Stimulated activated CD4-positive, alpha-beta T cell treated with anti-CD3 and anti-CD28 coated beads, Interleukin-12 subunit alpha, Interleukin-12 subunit beta, amount 100 ng/mL, for 24 hours (primary cell): ENCODE measurements at places on chromosomes 5 and 9.

DNA sequence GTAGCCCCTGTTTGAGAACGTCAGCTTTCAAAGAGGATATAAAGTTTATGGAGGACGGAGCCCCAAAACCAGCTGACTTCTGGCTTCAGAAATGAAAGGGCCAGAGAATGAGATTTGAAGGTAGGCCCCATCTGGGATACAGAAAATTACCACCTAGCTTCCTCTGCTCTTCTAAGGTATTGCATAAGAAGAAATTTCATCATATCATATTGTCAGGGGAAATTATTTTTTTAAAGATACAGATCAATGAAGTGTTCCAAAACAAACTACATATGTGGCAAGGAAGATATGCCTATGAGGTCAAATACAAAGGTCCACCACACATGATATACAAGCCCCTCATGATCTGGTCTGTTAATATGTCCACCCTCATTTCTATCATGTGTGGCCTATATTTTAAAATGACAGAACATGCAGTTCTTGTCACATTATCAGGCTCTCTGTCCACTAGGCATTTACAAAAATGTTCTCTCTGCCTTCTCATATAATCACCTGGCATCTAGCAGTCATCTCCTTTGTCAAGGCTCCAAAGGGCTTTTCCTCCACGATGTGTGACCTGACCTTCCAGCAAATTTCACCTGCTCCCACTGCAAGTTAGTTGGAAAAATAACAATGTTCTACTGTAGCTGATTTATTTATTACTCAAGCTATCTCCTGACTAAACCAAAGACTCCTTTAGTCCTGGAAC lies 83.1 kb downstream of the DPYSL3 start:
- DNase-seq: no peak

DNA sequence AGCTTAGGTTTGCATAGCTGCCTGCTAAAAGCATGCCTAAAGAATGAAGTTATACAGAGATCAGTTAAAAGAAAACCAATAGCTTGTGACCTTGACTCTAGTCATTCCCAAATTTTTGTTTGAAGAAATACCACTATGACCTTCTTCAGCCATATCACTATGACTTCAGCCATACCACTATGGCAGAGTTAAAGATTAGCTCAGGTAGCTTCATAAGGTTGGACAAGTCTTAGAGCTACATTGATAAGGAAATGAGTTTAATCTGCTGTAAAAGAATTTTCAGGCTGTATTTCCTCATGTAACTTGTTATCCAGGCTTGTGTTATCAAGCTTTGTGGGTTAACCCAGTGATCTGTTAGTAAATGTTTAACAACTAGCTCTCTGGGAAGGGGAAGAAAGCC lies 30.7 kb downstream of the C6 start:
- DNase-seq: no peak

GRCh38 chr5:61417340-61417739 lies 85.3 kb downstream of the ZSWIM6 start:
- no peak for DNase-seq

DNA sequence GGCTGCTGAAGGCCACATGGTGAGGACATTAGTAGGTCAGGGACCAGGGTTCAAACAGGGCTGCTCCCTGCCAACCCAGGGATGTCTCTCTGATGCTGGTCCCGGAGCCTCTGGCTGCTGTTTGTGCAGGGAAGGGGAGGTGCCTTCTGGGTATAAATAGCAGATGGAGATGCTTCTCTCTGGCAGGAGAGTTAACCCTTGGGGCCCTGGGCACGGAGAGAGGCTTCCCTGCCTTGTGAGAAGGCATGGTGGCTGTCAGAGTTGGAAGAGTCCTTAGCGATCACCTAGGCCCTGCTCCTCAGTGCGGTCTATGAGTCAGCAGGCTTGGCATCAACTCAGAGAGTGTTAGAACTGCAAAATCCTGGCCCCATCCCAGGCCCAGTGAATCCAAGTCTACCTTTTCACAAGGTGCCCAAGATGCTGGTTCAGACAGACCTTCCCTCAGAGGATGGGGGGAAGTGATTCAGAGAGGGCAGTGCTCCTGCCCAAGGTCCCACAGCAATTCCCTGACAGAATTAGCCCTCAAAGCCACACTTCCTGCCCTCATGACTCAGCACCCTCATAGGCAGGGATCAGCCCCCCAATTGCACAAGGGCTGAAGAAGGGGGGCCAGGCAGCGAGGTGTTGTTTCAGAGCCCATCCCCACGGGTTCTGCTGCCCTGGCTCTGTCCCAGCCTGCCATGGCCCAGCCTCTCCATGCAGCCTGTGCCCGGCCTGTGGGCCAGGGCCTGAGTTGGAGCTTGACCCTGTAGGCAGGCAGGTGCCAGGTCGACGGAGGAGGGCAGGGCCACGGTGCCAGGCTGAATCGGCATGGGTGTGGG lies 25.6 kb downstream of the CAMK2A start:
- DNase-seq: no peak

DNA sequence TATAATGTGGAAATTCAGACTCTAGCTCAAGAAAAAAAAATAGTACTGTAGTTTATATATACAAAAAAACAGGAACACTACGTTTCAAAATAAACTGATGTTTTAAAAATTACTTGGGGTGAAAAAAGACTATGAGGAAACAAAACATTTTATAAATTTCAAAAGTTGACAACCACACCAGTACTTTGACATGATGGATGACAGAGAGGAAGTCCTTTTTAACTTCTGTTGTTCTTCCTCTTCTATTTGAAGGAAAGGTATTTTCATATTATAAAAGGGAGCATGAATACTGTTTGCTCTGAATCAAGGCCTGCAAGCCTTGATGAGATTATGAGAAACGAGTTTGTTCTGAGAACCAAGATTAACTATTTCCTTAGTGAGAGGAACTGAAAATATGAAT lies 456.9 kb downstream of the TAF11L14 start:
- no peak for DNase-seq

DNA sequence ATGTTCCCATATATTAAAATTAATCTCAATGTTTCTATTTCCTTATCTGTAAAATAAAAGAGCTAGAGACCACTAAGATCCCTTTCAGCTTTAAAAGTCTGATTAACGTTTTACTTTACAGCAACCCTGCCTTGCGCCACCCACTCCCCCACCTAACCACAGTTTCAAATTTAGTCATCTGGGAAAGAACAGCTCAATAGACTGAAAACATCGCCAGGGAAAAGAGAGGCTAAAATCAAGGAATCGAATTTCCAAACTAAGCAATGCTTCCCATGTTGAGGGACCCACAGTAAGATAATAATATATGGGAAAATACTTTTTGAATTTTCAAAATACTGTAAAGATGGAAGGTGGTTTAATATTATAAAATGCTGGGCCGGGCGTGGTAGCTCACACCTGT lies 6.6 kb downstream of the SAXO1 start:
- no peak for DNase-seq

GRCh38 chr9:23555851-23556250 lies 270.2 kb downstream of the ELAVL2 start:
- no peak for DNase-seq

DNA sequence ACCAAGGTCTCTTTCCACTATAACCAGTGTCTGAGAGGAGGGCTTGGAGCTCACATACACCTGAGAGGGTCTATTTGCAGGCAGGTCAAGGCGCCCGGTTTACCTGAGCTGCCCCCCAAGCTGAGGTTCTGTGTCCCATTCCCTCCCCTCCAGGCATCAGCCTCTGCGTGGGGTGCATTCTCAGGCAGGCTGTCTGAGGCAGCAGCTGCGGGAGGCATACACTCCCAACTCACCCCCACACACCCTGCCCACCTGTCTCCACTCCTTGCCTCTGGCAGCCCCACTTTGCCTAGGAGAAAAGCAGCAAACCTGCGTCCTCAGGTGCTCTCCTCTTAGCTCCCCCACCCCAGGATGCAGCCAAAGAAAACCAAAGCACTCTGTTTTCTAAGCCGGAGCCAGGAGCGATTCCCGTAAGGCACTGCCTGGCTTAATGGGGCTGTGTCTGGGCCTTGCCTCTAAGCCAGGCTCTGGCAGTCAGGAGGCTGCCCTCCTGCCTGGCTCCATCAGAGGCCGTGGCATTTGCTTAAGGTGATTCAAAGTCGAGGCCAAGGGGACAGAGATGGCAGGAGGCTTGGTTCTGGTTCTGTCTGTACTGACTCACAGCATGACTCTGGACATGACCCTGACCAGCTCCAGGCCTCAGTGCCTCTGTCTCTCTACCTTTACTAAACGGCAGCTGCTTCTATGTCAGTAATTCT lies 139.2 kb upstream of the TRIM32 start:
- no peak for DNase-seq

GRCh38 chr9:134391319-134392231 lies 65.3 kb downstream of the RXRA start:
- DNase-seq: peak; percentile 66

- DNase-seq: no peak
These were observed 209.6 kb upstream of the SLC30A5 start for GRCh38 chr5:68884144-68884754.

DNA sequence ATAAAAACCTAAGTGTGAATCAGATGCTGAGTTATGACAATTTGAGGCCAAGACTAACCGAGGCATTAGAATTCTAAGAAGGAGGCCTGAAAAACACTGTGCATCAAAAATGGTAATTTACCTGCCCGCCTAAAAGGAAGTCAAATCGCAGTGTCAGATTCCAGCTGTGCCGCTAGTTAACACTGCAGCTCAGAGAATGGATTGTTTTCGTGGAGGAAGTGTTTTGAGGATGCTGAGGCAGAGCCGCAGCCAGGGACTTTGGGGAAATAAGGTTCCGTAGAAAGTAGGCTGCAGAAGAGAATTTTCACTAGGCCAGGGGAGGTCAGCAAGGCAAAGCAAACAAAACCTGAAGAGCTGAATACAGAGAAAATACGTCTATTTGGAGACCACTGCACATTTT lies 226.4 kb upstream of the ISL1 start:
- no peak for DNase-seq

DNA sequence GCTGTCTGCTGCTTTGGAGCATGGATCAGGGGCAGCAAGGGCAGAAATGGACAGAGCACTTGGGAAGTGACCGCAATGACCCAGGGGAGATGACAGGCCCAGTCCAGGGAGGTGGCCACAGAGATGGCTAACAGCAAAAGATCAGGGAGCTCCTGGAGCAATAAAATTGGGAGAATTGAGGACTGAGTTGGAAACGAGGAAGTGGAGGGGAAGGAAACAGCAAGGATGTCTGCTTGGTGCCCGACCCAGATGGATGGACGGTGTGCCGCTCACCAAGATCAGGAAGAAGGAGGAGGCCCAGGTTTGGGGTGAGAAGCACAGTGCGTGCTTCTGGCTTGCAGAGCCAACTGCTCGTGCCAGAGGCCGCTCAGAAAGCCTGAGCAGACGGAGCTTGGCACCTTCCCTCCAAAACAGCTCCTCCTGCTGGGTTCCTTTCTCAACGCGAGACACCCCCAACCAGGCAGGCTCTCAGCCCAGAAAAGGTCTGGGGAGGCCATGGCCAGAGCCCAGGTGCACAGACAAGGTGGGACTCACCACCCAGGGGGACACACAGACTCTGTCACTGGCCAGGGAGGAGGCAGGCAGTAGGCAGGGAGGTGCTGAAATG lies 1.7 kb upstream of the SLC34A1 start:
- DNase-seq: no peak

- DNase-seq: no peak
These were observed 12.7 kb downstream of the RLN1 start for GRCh38 chr9:5326893-5327548.

- no peak for DNase-seq
These were observed 90.3 kb upstream of the OTULINL start for GRCh38 chr5:14491015-14491915.

- no peak for DNase-seq
These were observed 63.3 kb downstream of the SMC5 start for GRCh38 chr9:70322096-70322495.

- peak; percentile 50 for DNase-seq
These were observed 17.5 kb downstream of the IRF1 start for GRCh38 chr5:132473019-132473531.

GRCh38 chr5:113367586-113367985 lies 67.2 kb downstream of the TSSK1B start:
- DNase-seq: no peak

GRCh38 chr5:29039994-29040393 lies 2001.6 kb upstream of the CDH9 start:
- no peak for DNase-seq

- DNase-seq: no peak
These were observed 151.7 kb upstream of the ZNF366 start for GRCh38 chr5:72658761-72659540.

DNA sequence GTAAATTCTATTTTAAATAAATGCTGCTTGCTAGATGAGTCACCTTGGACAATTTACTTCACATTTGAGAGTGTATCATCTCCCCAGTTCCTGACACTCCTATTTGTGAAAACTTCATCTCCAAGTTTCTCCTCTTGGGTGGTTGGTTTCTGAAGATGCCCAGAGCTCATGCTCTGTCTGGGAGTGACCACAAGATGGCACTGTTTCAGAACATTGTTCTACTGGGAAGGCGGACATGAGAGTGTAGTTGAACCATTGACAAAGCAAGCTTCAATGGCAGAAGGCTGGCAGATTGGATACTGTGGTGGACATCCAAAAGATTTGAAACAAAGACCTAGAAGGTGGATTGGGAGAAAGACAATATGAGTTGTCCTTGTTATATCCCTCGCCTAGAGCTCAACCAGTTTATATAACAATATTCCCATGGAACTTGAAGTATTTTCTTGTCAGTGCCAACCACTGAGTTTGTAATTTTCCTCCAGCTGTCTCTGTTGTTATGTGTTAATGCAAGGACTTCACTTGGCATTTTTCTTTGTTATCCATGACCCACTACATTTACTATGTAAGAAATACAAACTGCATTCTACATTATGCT lies 234.3 kb upstream of the ANKH start:
- DNase-seq: no peak

- no peak for DNase-seq
These were observed 295.0 kb downstream of the PDE4D start for GRCh38 chr5:59598547-59598874.

- DNase-seq: peak; percentile 39
These were observed 965 bp downstream of the PTGDS start for GRCh38 chr9:136978073-136978864.

DNA sequence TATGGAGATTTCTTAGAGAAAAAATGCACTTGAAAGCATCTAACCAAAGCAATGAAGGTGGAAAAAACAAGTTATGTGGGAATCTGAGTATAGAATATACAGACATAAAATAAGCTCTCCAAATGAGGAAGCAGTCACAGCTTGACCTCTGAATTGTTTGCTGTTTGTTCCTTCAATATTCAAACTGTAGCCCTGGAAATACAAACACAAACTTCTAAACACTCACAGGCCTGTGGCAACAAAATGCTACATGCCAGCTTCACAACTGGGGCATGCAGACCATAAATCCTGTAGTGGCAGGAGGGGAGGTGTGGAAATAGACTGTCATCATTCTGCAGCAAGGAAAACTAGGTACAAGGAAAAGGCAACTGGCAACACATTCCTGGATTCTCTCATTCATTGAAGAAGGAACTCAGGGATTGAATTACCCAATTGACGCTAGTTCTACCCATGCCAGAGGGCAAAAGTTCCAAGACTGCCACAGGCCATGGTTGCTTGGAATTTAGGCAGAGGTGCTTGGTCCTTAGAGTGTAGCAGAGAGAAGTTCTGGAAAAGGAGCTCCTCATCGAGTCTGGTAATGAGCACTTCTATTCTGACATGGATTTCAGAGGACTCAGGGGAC lies 349.6 kb downstream of the PDE4D start:
- DNase-seq: no peak

- no peak for DNase-seq
These were observed 77.8 kb downstream of the PLK2 start for GRCh38 chr5:58382131-58382534.
